ENCODE measurements at places on chromosomes 16 and 17.

- peak; percentile 59 for DNase-seq
Observed at GRCh38 chr17:57665128-57665527, 80.0 kb downstream of the CCDC182 start.

DNA sequence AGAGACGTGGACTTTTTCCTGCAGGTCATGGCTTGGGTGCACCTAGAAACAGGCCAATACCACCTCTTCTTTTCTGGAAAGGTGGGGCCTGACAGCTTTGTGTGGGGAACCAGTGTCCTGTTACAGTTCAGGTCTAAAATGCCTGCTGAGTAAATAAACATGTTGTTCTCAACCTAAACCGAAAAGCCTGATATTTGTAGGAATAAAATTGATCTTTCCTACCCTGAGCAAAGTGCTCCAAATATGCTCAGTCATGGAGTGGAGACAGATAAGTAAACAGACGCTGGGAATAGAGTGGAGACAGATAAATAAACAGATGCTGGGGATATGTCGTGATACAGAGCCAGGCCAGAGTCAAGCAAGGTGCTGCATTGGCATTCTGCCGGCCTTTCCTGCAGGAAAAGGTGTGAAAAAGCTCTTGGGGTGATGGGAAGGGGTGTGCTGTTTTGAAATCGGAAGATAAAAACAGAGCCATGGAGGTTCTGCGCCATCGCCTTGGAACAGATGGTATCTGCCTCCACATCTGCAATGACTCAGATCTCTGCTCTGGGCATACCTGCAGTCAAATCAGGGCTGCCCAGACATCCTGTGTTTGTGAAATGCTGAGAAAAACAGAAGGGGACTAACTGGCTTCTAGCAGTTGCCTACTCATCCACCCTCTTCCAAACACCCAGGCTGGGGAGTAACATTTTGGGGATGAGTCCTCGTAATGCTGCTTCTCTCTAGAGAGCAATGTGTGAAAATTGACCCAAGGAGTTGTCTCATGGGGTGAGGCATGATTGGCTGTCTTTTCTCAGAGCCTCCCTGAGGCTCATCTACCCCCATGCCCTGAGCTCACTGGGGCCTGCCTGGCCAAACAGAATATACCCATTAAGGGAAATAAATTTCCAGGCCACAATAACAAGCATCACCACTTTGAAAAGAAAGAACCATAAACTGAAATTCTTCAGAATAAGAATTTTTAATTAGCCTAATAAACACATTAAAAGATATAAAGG is 16.8 kb upstream of the TRPV2 start:
- no peak for DNase-seq

GRCh38 chr16:64991001-64991400 is 130.9 kb downstream of the CDH11 start:
- no peak for DNase-seq

- no peak for DNase-seq
Observed at GRCh38 chr16:79177018-79177417, 423.5 kb downstream of the MAF start.

DNA sequence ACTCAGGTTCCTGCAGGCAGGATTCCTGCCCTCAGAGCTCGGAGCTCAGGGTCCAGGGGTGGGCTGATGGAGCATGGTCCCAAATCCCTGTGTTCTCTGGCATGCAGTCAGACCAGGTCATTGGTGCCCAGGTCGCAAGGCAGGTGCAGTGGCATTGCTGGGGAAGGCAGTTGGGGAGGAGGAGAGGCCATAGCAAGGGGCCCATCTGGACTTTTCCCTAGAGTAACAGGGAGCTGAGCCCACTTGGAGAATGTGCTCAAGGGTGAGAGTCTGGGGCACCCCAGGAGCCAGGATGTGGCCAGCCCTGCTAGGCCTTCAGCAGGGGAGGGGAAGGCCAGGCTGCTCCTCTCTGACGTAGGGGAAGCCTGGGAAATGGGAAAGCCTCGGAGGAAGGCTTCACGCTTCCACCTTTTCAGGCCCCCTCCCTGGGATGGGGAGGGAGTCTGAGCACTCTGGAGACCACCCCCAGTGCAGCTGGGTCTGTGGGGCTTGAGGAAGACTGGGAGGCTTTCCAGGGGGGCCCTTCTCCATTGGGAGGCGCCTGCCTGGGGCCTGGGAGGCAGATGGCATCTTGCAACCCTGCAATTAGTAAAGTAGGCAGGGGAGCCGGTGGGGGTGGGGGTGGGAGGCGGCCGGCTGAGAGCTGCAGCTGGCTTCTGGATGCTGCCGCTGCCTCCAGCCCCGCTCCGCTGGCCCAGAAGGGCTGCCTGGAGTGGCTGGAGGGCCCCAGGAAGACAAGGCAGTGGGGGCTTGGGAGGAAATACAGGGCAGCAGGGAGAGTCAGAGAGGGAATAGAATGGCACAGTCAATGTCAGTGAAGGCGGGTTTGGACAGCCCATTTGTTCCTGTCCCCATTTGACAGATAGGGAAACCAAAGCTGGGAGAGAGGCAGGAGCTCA is 21.1 kb upstream of the DOK4 start:
- no peak for DNase-seq

- peak; percentile 53 for DNase-seq
Observed at GRCh38 chr17:20172376-20172775, 163.2 kb downstream of the SPECC1 start.

GRCh38 chr16:11561454-11561805 is 25.3 kb downstream of the LITAF start:
- no peak for DNase-seq

All from H9 (cell line).